ENCODE measurements at places on chromosomes 5 and 9.

DNA sequence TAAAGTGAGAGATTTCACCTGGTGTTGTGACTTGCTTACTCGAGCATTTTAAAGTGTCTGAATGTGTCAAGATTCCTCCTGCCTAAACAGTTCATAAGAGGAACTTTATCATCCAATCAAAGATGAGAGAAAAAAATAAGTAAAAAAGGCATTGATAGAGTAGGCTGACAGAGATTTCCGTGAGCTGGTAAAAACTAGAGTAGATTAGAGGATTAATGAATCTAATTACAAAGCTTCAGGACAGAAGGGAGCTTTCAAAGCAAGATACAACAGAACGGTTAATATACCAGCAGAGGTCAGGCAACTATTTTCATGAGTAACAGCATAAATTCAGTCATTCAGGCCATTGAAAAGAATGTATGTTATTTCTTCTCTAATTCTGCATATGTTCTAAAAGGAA lies 91.5 kb downstream of the ADAMTS6 start:
- no peaks in the 10 kb centered on the region for H3K27me3 ChIP-seq
- H3K4me1 ChIP-seq, result no peaks in the 10 kb centered on the region
- DNase-seq, result no peak

DNA sequence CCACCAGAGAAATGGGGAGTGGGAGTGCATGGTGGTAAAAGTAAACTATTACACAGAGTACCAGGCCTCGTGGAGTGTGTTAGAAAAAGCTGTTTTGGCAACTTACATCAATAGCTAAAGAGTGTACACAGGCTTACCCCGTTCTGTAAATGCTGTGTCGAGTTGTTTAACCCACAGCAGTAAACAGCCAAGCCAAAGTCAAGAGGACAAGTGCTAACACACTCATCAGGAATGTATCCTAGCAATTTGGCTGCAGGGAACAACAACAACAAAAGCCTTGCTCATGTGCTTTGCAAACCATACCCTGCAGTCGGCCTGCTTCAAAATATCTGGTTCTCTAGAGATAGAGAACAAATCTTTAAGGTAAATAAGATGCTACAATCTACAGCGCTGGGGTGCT lies 15.9 kb downstream of the DAP start:
- no peaks in the 10 kb centered on the region for H3K27me3 ChIP-seq
- no peaks in the 10 kb centered on the region for H3K4me1 ChIP-seq
- H3K27ac ChIP-seq, result no peak overlapping the region
- no peak overlapping the region for H3K4me3 ChIP-seq
- peaks cover 52% of the 10 kb centered on the region for H3K36me3 ChIP-seq

GRCh38 chr5:90518661-90519060 lies 10.7 kb downstream of the LYSMD3 start:
- no peaks in the 10 kb centered on the region for H3K4me1 ChIP-seq
- H3K27me3 ChIP-seq, result no peaks in the 10 kb centered on the region
- H3K4me3 ChIP-seq, result no peak overlapping the region
- H3K27ac ChIP-seq, result no peak overlapping the region

GRCh38 chr9:88177371-88177770 lies 39.1 kb upstream of the SPATA31C2 start:
- peaks cover 22% of the 10 kb centered on the region for H3K4me1 ChIP-seq
- H3K4me3 ChIP-seq, result no peak overlapping the region
- no peak overlapping the region for H3K27ac ChIP-seq
- no peak for DNase-seq
- H3K36me3 ChIP-seq, result no peaks in the 10 kb centered on the region

DNA sequence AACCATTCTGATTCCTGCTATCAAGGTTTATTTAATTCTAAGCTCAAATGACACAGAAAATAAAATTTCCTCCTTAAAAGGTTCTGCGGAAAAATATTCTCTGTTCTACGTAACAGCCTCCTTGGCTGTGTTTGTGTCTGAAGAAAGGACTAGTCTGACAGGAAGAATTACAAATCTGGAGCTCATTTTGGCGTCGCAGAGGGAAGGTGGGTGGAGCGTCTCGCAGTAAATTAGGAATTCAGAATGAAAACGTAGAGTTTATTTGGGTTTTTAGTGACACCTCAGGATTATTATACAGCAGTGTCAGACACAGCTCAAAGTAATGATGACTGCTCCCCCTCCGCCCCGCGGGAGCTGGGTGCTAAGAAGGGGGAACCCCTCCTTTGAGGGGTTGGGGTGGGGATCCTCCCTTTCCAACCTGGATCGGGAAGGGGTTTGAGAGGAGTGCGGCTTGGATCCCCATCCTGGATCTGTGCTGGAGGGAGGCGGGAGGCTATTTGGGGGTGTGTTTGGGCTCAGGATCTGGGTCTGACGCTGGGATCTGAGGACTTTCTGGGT lies 933 bp upstream of the TGFBR1 start:
- DNase-seq, result peak; percentile 10
- H3K36me3 ChIP-seq, result peaks cover 27% of the 10 kb centered on the region
- peak overlapping the region; percentile 92 for H3K27ac ChIP-seq
- H3K27me3 ChIP-seq, result peaks cover 2% of the 10 kb centered on the region
- H3K4me1 ChIP-seq, result peaks cover 57% of the 10 kb centered on the region

DNA sequence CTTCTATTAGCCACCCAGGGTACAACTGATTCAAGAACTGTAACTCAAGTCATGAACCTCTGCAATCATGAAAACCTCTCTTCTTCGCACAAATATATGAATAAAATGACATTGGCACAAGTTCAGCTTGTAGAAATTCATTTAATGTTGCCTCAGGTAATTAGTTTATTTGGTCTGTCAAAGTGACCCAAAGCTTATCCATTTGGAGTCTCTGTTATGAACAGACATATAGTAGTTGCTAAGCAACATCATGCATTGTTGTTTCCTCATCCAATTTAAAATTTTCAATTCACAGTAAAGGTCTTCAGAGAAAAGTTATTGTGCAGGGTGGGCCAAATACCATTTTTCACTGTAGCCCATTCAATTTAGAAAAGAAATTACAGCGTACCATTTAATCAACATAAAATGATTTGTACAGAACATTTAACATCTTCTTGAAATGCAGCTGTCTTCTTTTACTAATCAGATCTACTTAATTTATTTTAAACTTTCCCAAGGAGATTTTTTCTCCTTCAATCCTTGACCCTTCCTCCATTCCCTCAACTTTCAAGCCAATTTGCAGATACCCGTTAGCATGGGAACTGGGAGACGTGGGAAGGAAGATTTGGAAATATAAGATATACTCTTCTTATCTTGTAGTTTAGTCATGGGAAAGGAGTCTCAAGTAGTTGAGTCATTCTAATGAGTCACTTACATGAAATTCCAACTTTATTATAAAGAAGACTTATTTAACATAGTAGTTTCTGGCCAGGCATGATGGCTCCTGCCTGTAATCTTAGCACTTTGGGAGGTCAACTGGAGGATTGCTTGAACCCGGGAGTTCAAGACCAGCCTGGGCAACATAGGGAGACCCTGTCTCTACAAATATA lies 231.3 kb downstream of the ATPSCKMT start:
- no peak overlapping the region for H3K27ac ChIP-seq
- no peaks in the 10 kb centered on the region for H3K27me3 ChIP-seq
- no peaks in the 10 kb centered on the region for H3K36me3 ChIP-seq
- no peak for DNase-seq
- H3K4me1 ChIP-seq, result no peaks in the 10 kb centered on the region

- H3K4me3 ChIP-seq, result no peak overlapping the region
- H3K27me3 ChIP-seq, result no peaks in the 10 kb centered on the region
- no peaks in the 10 kb centered on the region for H3K4me1 ChIP-seq
Measured at GRCh38 chr9:114037249-114037648, 40.9 kb downstream of the AMBP start.

GRCh38 chr5:137264573-137264972 lies 234.6 kb downstream of the SPOCK1 start:
- no peak overlapping the region for H3K27ac ChIP-seq
- peaks cover 2% of the 10 kb centered on the region for H3K27me3 ChIP-seq
- H3K36me3 ChIP-seq, result no peaks in the 10 kb centered on the region
- no peak for DNase-seq
- no peak overlapping the region for H3K4me3 ChIP-seq

- H3K4me1 ChIP-seq, result no peaks in the 10 kb centered on the region
- no peak overlapping the region for H3K4me3 ChIP-seq
- no peak overlapping the region for H3K27ac ChIP-seq
- H3K36me3 ChIP-seq, result no peaks in the 10 kb centered on the region
- H3K27me3 ChIP-seq, result no peaks in the 10 kb centered on the region
- DNase-seq, result no peak
Measured at GRCh38 chr5:96197347-96197746, 235.7 kb upstream of the ELL2 start.

DNA sequence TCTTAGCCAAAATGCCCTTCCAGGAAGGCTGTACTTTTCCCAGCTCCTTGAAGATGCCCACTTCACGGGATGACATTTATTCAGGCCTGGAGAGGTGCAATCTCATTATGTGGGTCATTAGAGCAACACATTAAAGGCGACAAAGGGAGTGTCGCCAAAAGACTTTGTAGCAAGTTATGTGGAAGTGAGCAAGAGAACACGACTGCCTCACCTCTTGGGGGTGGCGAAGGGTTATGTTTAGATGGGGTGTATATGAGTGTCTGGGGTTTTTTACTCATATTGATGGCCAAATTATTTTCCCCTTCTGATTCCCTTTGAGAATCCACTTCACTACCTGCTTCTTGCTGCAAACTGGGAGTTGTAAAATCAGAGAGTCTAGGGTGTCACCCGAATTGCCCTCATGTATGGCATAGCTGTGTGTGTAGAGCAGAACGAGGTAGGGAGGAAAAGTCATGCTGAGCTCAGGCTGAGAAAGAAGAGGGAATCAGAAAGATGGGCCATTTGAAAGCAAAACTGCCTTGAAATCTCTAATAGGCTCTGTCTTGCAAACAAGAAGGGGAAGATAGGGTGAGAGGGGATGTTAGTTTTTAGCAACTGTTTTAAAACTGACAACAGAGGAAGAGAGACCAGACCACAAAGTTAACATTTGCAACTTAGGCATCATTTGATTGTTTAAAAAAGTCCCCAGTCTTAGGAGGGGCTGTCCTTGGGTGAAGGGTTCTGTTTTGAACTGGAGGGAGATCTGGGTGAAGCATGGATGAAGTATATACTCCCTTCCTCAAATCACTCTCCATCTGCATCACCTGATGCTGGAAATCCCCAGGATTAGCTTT lies 97.1 kb upstream of the IL12B start:
- DNase-seq, result no peak
- H3K4me1 ChIP-seq, result peaks cover 34% of the 10 kb centered on the region
- peaks cover 38% of the 10 kb centered on the region for H3K27me3 ChIP-seq
- H3K36me3 ChIP-seq, result no peaks in the 10 kb centered on the region
- peak overlapping the region; percentile 79 for H3K27ac ChIP-seq

DNA sequence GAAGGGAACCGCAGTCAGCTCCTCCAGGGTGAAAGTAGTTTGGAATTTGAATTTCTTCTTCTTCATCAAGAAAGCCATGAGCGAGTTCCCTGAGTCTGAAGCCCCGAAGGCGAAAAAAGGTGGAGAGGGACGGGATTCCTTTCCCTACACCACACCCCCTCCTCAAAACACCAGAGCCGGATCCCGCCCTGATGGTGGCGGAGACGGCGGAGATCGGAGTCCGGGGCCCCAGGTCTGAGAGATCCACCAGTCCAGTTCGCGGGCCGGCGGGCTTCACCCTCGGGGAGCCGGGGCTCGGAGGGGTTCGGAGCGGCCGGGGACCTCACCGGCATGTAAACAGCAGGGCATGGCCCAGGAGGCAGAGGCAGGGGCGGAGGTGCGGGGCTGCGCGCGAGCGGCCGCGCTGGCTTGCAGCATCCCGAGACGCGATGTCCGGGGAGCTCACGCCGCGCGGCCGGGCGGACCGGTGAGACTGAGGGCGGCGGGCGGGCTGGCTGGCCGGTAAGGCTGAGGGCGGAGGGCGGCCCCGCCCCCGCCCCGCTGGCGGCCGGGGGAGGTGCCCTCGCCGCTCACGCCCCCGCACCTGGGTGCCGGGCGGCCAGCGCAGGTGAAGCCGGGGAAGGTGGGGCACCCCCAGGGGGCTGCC lies 606 bp downstream of the EEIG1 start:
- peaks cover 47% of the 10 kb centered on the region for H3K36me3 ChIP-seq
- H3K4me1 ChIP-seq, result peaks cover 43% of the 10 kb centered on the region
- H3K4me3 ChIP-seq, result peak overlapping the region; percentile 96
- DNase-seq, result peak; percentile 63
- peak overlapping the region; percentile 67 for H3K27ac ChIP-seq

DNA sequence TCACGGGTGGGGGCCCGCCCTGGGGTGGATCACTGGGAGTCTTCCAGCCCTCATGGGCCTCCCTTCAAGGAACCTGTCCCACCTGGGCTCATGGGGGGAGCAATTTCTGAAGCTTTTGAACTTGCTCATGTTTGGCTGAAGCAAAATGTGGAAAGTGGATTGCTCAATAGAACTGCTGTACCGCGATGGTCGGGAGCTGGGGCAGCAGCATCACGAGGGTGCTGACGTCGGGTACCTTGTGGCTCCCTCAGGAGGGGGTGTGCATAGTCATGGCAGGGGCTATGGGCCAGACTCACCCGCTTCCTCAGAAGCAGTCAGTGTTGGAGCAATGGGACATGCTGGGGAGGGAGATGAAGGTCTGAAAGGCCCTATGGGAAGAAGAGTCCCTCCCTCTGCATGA lies 57.9 kb downstream of the PRRT1B start:
- H3K27ac ChIP-seq, result no peak overlapping the region
- no peak overlapping the region for H3K4me3 ChIP-seq
- no peak for DNase-seq
- no peaks in the 10 kb centered on the region for H3K4me1 ChIP-seq
- H3K36me3 ChIP-seq, result peaks cover 39% of the 10 kb centered on the region
- no peaks in the 10 kb centered on the region for H3K27me3 ChIP-seq

- DNase-seq, result no peak
- peaks cover 30% of the 10 kb centered on the region for H3K4me1 ChIP-seq
- H3K27me3 ChIP-seq, result no peaks in the 10 kb centered on the region
- H3K4me3 ChIP-seq, result no peak overlapping the region
Measured at GRCh38 chr9:68957479-68957878, 56.4 kb downstream of the PRKACG start.

GRCh38 chr5:93511445-93511844 lies 69.6 kb downstream of the NR2F1-AS1 start:
- no peaks in the 10 kb centered on the region for H3K36me3 ChIP-seq
- H3K27ac ChIP-seq, result no peak overlapping the region
- DNase-seq, result no peak
- H3K4me3 ChIP-seq, result no peak overlapping the region
- H3K27me3 ChIP-seq, result no peaks in the 10 kb centered on the region
- H3K4me1 ChIP-seq, result no peaks in the 10 kb centered on the region

GRCh38 chr9:7366121-7366520 lies 433.5 kb downstream of the DMAC1 start:
- H3K27ac ChIP-seq, result no peak overlapping the region
- no peak overlapping the region for H3K4me3 ChIP-seq
- H3K27me3 ChIP-seq, result peaks cover 7% of the 10 kb centered on the region
- no peak for DNase-seq
- no peaks in the 10 kb centered on the region for H3K4me1 ChIP-seq
- no peaks in the 10 kb centered on the region for H3K36me3 ChIP-seq

DNA sequence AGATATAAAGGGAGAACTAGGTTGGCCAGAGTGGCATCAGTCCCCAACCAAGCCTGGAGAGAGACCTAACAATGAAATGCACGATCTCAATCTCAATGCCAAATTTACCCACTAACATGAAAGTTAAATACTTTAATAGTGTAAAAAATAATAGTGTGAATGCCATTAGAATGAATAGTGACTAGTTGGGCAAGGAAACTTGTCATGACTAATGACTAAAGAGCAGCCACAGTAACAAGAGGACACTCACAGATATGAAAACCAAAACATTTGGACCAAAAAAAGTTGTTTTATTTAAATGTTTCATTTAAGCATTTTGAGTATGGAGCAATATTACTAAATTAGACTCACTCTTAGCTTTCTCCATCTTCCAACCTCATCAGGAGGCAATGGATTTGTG lies 1853.8 kb downstream of the EFNA5 start:
- no peaks in the 10 kb centered on the region for H3K4me1 ChIP-seq
- no peaks in the 10 kb centered on the region for H3K27me3 ChIP-seq
- no peaks in the 10 kb centered on the region for H3K36me3 ChIP-seq
- no peak overlapping the region for H3K27ac ChIP-seq
- DNase-seq, result no peak

Data from T-helper 2 cell treated with Interferon-gamma antibody and Interleukin-4, amounts not matched to agents 5 μg/mL and 100 μg/mL, for 36 hours (primary cell).